ENCODE measurements at places on chromosomes 12 and 14.

GRCh38 chr14:105500726-105501101 lies 9.7 kb downstream of the TEDC1 start:
- no peak for DNase-seq

DNA sequence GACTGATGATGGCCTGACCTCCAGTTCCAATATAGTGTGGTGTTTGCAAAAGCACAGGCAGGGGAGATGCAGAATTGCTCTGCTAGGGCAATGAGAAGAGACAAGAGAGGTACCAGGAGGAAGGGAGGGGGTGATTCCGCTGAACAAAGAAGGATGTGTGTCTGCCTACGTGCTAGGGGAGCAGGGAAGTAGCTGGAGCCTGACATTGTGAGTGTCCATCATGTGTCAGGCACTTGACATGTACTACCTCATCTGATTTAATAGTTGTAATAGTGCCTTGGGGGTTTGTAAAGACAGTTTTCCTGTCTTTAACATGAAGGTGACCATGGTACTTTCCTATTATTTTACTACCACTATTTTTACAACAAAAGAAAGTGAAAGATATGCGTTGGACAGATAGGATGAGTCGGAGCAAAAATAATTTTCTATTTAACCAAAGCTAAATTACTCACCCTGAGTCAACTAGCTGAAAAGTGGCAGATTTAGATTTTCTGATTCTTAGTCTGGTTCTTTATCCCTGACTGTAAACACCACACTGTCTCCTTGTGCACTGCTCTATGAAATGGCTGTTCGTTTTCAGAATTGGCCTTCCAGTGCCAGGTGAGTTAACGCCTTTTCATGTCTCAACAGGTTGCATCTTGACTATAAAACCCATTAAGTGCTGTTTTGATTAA lies 33.7 kb upstream of the TEAD4 start:
- peak; percentile 20 for DNase-seq

GRCh38 chr14:59275668-59276067 lies 87.2 kb downstream of the DAAM1 start:
- DNase-seq, result peak; percentile 84

DNA sequence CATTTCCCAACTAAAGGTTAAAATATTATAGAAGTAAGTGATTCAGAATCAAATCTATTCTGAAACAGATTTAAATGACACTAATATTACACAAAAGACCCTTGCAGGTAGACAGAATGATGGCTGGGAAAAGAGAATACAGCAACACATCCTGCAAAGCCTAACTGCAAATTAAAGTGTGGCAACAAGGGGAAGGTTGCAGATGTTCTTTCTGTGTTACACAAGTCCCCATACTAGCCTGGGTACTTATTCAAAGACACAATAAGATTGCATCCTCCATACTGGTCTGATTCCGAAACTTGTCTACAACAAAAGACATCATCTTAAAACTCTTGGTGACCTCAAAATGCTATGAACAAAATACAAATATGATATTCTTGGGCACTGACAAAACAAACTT lies 50.5 kb downstream of the R3HDM2 start:
- DNase-seq, result no peak

GRCh38 chr12:129871991-129872972 lies 31.5 kb downstream of the TMEM132D start:
- DNase-seq, result no peak

DNA sequence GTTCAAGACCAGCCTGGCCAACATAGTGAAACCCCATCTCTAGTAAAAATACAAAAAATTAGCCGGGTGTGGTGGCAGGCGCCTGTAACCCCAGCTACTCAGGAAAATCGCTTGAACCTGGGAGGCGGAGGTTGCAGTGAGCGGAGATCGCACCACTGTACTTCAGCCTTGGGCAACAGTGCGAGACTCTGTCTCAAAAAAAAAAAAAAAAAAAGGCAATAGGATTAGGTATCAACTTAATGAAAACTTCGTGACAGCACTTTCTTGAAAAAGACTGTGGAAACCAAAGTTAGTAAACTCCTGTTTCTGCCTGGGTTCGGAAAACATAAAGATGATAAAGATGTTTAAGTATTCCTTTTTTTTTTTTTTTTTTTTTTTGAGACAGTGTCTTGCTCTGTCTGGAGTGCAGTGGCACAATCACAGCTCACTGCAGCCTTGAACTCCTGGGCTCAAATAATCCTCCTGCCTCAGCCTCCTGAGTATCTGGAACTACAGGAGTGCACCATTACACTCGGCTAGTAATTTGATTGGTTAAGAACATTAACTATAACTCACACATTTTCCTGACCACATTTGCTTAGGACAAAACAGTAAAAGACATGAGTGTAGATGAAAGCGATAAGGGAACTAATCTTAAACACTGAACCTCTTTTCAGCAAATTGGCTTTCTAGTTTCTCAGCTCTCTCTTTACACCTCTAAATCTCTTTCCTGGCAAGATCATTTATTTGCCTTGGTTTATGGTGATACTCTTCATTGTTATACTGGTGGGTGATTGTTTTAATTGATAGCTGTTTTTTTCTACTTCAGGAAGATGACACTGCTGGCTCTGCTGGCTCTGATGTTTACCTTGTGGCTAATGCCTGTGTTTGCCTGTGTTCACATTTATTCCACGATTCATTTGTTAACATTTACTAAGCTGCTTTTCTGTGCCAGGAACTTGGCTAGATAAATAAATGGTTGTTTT lies 15.8 kb downstream of the HIF1A start:
- no peak for DNase-seq

- no peak for DNase-seq
Measured at GRCh38 chr12:13147688-13148484, 44.4 kb upstream of the GSG1 start.

DNA sequence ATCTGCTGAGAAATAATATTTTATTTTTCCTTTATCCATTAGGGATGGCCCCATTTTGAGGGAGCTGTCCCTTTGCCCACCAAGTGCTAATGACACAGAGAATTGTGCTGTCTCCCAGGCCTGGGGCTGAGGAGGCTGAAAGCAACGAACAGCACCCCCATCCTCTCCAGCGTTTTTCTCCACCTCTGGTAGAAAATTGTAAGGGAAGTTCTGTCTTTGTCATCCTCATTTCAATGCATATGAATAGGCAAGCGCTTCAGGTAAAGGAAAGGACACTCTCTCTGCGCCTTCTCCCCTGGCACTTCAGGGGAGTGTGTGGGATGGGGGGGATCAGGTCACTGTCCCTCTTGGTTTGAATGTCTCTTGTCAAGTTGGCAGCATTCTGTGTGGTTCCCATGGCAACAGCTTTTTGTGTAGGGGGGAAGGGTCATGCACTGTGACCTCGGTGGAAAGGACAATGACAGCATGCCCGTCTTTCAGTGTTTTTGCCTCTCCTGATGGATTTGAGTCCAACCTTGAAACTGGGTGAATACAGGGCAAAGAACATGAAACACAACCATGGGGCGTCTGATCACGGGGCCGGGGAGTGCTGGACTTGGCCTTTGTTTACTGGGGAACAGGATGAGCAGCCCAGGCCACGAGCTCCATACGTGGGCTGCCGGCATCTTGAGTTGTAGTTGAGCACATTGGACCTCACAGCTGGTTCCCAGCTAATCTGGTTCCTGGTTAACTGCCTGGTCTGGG lies 230.2 kb downstream of the VRK1 start:
- no peak for DNase-seq

DNA sequence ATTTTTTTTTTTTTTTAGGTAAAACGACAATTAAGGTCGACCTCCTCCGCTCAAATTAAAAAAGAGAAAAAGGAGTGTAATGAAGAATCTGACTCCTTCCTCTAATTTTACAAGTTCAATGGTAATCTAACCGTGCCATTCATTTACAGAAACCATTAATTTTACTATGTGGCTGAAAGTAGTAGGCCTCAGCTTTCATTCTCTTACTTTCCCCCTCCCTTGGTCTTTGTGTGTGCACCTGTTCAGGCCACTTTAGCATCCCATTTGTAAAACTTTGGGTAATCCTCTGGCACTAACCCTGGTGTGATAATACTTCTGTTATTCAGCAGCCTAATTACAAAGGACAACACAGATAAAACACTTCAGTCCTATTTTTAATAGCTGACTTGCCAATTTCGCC lies 128.1 kb downstream of the ASCL1 start:
- DNase-seq, result no peak

GRCh38 chr14:92317511-92317910 lies 5.5 kb upstream of the SLC24A4 start:
- no peak for DNase-seq

DNA sequence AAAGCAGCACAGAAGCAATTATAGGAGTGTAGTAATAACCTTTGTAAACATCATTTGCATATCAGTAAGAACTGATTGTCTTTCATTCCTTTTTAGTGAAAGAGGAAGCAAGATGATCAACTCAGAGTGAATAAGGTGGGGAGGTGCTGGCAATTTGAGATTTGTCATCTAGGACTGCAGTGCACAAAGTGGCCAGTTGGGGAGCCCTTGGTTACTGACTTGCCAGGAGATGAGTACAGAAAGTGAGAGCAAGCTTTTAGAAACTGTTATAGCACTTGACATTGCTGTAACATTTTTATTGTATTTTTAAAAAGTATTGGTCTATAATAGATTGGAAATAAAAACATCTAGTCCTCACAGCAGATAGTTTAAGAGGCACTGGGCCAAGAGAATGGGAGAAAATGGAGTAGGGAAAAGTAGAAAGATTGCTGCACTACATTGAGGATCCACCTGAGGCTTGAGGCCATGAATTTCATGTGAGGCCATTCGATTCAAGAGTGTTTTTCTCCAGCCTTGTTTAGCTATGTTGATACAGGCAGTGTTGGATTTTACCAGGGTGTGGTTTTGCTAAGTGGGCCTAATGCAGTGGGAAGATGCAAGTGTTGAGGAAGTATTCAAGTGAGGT lies 98.2 kb downstream of the SNAPC1 start:
- DNase-seq, result peak; percentile 66

DNA sequence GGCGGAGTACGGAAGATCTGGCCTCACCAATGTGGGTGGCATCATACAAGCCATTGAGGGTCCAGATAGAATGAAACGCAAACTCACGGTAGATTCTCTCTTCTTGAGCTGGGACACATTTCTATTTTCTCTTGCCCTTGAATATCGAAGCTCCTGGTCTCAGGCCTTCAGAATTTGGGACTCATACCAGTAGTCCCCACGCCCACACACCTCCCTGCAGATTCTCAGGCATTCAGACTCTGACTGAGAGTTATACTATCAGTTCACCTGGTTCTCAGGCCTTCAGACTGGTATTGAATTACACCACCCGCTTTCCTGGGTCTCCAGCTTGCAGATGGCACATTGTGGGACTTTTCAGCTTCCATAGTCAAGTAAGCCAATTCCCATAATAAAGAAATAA lies 37.8 kb downstream of the EIF2S3B start:
- DNase-seq, result no peak

DNA sequence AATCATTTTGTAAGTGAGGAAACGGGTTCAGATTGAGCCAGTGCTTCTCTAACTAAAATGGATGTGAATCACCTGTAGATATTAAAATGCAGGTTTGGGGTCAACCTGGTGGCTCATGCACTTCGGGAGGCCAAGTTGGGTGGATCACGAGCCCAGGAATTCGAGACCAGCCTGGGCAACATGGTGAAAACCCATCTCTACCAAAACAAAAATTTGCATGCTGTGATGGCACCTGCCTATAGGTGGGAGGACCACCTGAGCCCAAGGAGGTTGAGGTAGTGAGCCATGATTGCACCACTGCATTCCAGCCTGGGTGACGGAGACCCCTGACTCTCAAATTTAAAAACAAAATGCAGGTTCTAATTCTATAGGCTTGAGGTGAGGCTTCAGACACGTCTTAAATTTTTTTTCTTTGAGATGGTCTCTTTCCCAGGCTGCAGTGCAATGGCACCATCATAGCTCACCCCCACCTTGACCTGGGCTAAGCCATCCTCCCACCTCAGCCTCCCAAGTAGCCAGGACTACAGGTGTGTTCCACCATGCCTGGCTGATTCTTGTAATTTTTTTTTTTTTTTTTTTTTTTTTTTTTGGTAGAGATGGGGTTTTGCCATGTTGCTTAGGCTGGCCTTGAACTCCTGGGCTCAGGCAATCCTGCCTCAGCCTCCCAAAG lies 9.0 kb downstream of the TUBA1C start:
- DNase-seq, result no peak

GRCh38 chr12:65988596-65988995 lies 142.0 kb downstream of the LLPH start:
- no peak for DNase-seq

DNA sequence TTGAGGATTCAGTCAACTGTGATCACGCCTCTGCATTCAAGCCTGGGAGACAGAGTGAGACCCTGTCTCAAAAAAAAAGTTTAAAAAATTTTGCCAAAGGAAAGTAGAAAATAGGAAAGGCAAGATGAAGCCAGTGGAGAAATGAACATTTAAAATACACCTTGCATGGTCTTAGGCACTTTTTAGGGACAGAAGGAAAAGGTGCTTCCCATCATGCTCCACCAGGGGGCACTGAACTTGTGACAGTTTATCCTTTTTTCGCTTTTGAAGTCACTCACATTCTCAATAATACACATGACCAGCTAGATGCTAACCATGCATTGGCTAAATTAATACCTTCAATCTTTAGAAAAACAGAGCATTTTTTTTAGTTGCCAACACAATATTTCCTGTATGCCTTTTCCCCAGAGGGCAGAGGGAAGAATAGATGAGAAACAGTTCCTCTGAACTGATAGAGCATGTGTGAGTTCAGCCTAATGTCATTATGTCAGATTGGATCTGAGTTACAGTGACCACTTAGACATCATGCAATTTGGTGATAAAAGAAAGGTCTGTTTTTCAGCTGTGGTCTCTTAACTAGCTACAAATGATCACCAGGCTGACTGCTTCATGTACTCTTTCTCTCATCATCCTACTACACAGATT lies 221.8 kb upstream of the SSTR1 start:
- DNase-seq, result peak; percentile 44

GRCh38 chr12:25458047-25458552 lies 95.0 kb downstream of the LMNTD1 start:
- DNase-seq, result no peak

DNA sequence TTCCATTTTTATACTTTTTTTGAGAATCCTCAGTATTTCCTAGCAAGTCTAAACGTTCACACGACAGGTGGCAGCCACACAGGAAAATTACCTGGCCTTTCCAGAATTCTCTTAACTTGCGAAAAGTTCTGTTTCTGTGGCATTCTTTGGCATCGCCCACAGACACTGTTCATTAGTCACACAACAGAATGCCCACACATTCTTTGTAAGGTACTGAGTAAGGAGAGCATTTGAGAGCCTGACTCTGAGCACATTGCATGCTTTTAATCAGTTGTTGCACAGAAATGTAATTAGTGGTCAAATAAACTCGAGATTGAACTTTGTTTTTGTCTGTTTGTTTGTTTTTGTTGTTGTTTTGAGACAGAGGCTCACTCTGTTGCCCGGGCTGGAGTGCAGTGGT lies 52.4 kb downstream of the LMNTD1 start:
- DNase-seq, result no peak

GRCh38 chr12:110743571-110744093 lies 941 bp upstream of the PPP1CC start:
- no peak for DNase-seq

DNA sequence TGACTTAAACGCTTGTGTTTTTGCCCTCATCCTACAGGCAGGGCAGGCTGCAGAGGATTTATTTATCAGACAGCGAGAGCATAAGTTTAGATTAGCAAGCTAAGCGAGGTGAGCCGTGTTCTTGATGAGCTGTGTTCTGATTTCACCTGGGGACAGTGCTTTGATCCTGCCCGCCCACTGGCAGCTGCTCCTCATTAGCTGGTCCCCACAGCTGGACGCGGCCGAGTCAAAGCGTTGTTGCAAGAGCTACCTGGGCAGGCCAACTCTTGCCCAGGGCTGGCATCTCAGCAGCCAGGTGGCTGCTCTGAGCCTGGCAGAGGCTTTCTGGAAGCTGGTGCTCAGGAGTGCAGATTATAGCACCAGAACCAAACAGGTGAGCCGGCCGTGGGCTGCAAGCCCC lies 46.8 kb upstream of the BEGAIN start:
- no peak for DNase-seq

Measured in activated CD4-positive, alpha-beta T cell treated with anti-CD3 and anti-CD28 coated beads, Interleukin-10, Interleukin-2, amounts not matched to agents 100 ng/mL and 50 ng/mL, durations not matched to agents 16 hours and 8 hours (primary cell).